Stimulated activated CD8-positive, alpha-beta memory T cell treated with anti-CD3 and anti-CD28 coated beads, Interleukin-4, amount 100 ng/mL, for 4 hours (primary cell): ENCODE measurements at places on chromosomes 16 and 17.

DNA sequence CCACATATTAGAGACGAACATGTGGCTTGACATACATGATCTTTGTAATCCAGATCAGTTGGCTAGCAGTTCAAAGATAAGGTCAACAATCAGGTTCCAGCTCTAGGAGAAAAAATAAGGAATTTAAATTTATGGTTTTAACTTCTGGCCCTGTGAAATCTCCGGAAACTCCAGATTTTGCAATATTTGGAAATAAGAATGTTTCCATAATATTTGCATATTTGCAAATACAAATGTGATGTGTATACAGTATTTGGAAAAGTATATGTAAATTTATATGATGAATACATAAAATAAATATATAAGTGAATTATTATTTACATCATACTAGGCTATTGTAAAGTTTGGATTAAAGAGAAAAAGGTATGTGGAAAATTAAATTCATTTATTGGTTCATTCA, 97.1 kb downstream of the KCNJ2 start:
- DNase-seq, result no peak

DNA sequence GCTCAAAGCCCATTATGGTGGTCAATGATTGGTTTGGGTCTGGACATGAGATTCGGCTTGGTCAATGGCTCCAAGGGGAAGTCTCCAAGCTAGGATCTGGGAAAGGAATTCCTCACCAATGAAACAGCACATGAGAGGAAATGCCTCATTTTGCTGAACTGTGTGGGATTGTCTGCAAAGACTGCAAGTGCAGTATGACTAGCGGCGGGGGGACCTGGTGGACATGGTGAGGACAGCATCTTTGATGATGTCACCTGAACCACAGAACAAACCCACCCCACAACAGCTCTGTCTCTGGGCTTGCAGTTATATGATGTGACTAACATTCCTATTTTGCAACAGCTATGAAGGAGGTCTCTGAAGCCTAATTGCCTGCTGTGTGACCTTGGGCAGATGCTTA, 50.6 kb upstream of the NKD1 start:
- no peak for DNase-seq

DNA sequence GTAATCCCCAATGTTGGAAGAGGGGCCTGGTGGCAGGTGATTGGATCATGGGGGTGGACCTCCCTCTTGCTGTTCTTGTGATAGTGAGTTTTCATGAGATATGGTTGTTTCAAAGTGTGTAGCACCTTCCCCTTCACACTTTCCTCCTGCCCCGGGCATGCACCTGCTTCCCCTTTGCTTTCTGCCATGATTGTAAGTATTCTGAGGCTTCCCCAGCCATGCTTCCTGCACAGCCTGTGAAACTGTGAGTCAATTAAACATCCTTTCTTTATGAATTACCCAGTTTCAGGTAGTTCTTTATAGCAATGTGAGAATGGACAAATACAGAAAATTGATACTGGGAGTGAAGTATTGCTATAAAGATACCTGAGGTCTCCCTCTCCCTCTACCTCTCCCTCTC, 29.4 kb downstream of the RNF112 start:
- no peak for DNase-seq

- no peak for DNase-seq
Observed at GRCh38 chr16:84339311-84339710, 29.0 kb upstream of the ATP2C2 start.

DNA sequence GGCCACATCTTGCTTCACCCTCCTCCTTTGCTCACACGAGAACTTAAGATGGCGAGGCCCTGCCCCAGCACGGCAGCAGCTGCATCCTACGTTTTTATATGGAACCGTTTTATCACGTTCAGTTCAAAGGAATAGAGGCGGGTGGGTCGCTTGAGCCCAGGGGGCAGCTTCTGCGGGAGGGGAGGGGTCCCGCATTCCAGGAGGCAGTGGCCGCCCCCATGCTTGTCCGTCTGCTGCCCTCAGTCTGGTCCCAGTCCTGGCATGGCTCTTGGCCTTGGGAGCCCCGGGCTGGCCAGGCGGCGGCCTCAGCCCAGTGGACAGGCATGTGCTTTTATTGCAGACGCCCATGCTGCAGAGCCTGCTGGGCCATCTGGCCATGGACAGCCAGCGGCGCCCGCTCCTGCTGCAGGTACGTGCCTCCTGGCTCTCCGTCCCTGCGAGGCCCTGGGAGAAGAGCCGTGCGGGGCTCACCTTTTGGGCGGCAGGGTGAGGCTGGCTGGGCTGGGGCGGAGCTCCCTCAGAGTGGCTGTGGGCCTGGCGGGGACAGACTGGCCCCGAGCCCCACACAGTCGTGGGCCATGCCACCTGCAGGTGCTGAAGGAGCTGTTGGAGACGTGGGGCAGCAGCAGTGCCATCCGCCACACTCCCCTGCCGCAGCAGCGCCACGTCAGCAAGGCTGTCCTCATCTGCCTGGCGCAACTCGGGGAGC, 6.8 kb downstream of the TELO2 start:
- no peak for DNase-seq

- DNase-seq, result peak; percentile 16
Observed at GRCh38 chr17:1764284-1764683, 2.4 kb downstream of the SERPINF1 start.

GRCh38 chr17:332558-333322, 19.9 kb downstream of the RPH3AL start:
- no peak for DNase-seq

DNA sequence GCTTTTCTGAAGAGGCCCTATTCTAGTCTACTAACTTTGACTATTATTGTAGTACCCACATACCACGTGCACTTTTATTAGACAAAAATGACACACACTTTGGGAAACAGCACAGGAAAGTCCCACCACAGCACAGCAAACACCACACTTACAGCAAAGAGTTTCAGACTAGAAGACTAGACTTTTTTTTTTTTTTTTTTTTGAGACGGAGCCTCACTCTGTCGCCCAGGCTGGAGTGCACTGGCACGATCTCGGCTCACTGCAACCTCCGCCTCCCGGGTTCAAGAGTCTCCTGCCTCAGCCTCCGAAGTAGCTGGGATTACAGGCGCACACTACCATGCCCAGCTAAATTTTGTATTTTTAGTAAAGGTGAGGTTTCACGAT, 20.1 kb downstream of the YWHAE start:
- DNase-seq, result no peak

DNA sequence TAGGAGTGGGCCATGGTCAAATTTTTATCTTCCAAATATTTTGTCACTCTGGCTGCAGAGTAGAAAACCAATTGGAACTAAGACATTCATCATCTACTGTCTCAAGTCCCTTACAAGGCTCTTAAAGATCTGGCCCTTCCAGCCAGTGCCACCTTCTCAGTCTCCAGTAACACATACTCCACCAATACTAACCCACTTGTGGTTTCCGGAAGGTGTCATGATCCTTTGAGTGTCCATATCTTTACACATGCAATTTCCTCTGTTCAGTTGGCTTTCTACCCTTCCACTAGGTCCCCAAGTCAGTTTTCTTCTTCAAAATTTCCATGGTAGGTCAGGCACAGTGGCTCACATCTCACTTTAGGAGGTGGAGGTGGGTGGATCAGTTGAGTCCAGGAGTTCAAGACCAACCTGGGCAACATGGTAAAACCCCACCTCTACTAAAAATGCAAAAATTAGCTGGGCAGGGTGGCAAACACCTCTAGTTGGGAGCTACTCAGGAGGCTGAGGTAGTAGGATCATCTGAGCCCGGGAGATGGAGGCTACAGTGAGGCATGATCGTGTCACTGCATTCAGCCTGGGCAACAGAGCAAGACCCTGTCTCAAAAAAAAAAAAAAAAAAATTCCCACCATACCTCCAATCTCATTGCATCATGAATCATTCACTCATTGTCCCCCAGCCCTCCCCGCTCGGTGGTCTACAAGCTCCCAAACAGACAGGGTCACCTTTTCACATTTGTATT, 6.0 kb upstream of the GRB2 start:
- DNase-seq, result no peak

DNA sequence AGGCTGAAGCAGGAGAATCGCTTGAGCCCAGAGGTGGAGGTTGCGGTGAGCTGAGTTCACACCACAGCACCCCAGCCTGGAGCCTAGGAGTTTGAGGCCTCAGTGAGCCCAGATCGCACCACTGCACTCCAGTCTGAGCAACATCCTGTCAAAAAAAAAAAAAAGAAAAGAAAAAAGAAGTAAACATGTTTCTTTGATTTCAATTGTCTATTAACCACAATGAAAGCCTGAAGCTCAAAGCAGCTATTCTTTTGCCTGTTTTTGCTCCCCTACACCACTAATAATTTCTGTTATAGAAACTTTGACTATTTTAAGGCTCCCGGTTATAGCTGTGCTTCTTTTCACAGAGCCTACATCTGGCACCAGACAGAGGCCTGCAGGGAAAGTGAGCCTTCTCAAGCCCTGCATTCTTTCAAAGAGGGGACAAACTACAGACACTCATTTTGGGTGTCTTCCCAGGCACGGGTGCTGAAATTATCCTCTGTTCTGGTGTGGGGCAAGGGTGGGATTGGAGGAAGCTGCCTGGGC, 14.2 kb upstream of the SLC52A1 start:
- DNase-seq, result no peak

GRCh38 chr17:67224736-67225135, 20.3 kb downstream of the HELZ start:
- no peak for DNase-seq

DNA sequence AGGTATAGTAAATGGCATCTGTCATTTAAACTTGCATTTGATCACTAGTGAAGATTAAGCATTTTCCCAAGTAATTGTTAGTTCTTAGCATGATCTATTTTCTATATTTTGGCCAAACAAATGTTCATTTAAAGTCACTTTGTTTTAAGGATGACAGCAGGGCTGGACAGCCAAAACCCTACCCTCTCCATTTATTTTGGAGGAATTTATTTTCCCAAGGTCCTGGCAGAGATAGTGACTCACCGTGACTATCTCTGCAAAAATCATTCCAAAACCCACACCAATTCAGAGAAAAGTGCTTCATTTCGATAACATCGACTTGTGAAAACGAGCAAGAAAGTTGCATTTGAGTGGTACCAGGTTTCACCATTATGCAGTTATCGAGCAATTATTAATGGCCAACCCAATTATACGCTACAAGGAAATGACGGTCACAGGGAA, 665 bp upstream of the AKAP1 start:
- DNase-seq, result no peak

GRCh38 chr17:57899822-57900221, 50.0 kb upstream of the MRPS23 start:
- no peak for DNase-seq

DNA sequence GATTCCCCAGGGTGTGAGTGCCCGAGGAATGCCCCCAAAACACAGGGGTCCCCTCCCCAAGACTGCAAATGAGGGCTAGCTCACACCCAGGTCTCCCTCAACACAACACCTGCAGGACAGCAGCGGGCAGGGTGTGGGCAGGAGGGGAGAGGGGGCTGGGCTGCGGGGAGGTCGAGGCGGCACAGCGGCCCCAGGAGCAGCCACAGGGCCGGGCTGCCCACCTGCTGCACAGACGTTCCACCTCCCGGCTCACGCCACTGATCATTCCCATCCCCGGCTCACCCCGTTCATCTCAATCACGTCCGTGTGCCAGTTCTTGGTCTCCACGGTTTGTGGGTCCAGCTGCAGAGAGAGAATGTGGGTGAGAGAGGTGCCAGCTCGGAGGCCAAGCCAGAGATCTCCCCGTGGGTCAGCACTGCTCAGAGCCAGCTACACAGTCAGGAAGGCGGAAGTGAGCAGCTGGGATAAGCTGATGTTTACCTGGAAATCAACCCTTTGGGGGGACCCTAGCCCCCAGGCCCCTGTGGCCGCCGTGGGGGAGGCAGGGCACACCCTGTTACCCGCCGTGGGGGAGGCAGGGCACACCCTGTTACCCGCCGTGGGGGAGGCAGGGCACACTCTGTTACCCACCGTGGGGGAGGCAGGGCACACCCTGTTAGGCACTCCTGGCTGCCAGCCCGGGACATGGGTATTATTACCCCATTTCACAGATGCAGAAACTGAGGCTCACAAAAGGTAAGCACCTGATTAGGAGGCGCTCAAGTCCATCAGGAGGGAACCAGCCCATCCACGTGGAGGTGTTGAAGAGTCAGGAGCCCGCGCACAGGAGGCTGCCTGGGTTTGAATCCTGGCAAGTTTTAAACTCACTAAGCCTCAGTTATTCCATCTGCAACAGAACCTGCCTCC, 16.1 kb downstream of the TIMM22 start:
- no peak for DNase-seq

GRCh38 chr16:89034573-89034961, 57.6 kb upstream of the CBFA2T3 start:
- DNase-seq, result no peak

DNA sequence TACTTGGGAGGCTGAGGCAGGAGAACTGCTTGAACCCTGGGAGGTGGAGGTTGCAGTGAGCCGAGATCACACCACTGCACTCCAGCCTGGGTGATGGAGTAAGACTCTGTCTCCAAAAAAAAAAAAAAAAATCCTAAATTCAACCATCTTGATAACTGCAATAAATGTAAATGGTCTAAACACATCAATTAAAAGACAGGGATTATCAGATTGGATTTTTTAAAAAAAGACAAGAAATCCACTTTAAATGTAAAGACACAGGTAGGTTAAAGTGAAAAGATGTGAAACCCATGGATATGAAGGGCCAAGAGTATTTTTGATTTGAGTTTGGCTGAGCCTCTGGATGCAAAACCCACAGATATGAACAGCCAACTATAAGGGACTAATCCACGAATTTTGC, 64.2 kb upstream of the ATP2A3 start:
- no peak for DNase-seq

GRCh38 chr17:76434870-76435269, 18.1 kb downstream of the UBE2O start:
- DNase-seq, result no peak

- DNase-seq, result no peak
Observed at GRCh38 chr17:29870836-29871465, 59.1 kb downstream of the SSH2 start.

- no peak for DNase-seq
Observed at GRCh38 chr16:4651827-4652226, 27.2 kb downstream of the MGRN1 start.

- DNase-seq, result no peak
Observed at GRCh38 chr17:7717756-7718350, 309 bp downstream of the DNAH2 start.

DNA sequence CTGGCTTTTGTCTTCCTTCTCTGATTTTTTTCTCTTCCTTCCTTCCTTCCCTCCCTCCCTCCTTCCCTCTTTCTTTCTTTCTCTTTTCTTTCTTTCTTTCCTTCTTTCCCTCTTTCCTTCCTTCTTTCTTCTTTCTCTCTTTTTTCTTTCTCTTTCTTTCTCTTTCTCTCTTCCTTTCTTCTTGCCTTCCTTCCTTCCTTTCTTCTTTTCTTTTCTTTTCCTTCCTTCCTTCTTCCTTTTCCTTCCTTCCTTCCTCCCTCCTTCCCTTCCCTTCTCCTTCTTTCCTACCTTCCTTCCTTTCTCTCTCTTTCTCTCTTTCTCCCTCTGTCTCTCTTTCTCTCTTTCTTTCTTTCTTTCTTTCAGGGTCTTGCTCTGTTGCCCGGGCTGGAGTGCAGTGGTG, 54.4 kb downstream of the SCNN1G start:
- DNase-seq, result no peak

DNA sequence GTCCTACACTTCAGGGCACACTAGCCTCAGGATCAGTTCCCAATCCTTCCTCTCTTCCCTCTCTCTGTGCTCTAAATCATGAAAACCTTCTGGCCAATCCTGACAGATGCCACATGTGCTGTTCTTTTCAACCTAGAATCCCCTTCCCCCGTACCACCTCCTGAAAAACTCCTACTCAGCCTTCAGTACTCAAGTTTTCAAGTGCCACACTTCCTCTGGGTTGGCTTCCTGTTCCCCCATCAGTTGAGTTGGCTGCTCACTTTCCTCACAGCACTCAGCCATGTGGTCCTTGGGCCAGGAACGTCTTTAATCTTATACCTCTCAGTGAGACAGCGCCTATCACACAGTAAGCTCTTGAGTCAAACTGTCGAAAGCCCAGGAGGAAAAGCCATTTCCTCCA, 3.3 kb downstream of the ASPHD1 start:
- DNase-seq, result no peak

GRCh38 chr17:62859146-62859545, 51.0 kb upstream of the MARCHF10 start:
- no peak for DNase-seq
